ENCODE measurements at places on chromosomes 4 and X.

GRCh38 chrX:9033179-9033578, 748 bp downstream of the FAM9B start:
- no peak for DNase-seq

- no peak for DNase-seq
Measured at GRCh38 chrX:25049357-25049756, 33.6 kb upstream of the ARX start.

DNA sequence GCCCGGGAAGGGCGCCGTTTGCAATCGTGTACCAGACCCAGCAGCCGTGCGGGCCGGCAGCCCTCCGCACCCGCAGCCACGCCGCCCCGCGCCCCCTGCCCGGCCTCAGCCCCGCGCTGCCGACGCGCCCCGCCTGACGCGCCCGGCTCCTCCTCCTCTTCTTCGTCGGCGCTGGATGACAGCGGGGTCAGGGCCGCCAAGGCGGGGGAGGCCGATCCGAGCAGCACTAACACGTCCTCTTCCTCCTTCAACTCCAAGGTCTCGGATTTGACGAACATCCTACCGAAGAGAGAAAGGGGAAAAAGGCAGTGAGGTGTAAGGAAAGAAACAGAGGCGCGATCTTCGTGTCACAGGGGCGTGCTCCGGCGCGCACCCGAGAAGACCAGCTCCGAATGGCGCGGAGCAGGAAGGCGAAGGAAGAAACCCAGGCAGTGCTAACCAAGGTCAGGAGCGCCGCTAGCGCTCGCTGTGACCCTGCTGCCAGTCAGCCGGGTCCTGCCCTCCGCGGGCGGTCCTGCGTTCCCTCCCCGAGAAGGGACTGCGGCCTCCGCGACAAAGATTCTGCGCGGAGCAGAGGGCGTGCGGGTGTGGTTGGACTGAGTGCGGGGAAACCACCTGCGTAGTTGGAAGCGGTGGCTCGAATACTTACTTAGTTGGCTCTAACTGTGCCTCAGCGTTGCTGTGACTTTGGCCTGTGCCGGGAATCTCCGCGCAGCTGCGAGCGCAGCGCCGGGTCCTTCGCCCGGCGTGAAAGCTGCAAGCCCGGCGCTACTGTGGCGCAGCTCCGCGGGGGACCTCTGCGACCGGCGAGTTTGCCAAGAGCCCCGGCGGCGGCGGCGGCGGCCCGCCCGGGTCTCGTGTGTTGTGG, 548 bp downstream of the NEUROG2 start:
- peak; percentile 68 for DNase-seq

- DNase-seq: no peak
Measured at GRCh38 chr4:2433609-2434350, 15.0 kb downstream of the CFAP99 start.

GRCh38 chrX:121014826-121015225, 29.3 kb upstream of the CT47A1 start:
- DNase-seq: no peak

DNA sequence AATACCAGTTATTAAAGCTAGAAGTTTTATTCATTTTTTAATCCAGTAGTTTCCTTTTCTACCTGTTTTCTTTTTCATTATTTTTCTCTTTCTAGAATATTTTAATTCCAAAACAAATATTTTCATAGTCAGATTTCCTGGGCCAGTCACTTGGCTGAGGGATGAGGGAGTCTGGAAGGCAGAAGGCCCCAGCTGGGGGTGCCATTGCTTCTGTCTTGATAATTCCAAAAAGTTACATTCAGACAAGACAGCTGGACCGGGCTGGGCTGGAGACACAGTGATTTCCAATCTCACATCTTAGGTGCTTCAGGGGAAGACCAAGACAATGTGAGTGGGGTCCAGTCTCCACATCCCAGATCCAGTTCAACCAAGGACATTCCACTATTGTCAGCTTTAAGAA, 263.5 kb downstream of the TMA16 start:
- no peak for DNase-seq

DNA sequence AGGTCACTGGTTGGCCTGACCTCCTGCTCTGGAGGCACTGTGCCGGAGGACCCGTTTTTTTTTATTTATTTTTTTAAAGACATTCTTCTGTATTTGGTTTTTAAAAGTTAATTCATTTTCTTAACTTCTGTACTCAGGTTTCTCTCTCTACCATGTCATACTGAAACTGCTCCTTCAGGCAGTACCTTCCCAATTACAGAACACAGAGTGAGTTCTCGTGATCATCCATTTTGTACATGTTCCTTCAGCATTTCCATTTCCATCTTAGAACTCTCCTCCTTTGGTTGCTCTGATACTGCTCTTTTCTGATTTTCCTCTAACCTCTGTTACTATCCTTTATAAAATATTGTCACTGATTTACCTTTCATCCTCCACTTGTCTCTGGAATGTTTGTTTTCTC, 17.9 kb downstream of the UBE2K start:
- DNase-seq: no peak

GRCh38 chrX:13298836-13299235, 21.0 kb downstream of the ATXN3L start:
- DNase-seq: no peak

DNA sequence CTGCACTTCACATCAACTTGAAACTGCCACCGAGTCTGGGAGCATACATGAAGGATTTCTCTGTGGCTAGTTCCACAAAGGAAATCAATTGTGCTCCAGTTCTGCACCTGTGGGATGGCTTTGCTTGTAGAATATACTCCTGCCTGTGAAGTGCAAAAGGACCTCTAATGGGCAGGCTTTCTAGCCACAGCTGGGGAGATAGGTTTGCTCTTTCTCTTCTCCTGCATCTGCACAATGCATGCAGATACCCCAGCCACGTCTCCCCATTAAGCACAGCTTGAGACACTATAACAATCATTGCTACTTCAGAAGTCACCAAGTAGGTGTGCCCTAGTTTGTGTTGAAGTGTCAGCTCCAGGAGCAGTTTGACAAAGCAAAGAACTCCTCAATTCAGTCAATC, 364.6 kb downstream of the ZIC3 start:
- no peak for DNase-seq

GRCh38 chrX:427812-428725, 41.4 kb upstream of the PPP2R3B start:
- DNase-seq: peak; percentile 13

- no peak for DNase-seq
Measured at GRCh38 chrX:13212191-13212651, 107.6 kb downstream of the ATXN3L start.

GRCh38 chr4:153156263-153156662, 48.0 kb upstream of the TRIM2 start:
- no peak for DNase-seq

DNA sequence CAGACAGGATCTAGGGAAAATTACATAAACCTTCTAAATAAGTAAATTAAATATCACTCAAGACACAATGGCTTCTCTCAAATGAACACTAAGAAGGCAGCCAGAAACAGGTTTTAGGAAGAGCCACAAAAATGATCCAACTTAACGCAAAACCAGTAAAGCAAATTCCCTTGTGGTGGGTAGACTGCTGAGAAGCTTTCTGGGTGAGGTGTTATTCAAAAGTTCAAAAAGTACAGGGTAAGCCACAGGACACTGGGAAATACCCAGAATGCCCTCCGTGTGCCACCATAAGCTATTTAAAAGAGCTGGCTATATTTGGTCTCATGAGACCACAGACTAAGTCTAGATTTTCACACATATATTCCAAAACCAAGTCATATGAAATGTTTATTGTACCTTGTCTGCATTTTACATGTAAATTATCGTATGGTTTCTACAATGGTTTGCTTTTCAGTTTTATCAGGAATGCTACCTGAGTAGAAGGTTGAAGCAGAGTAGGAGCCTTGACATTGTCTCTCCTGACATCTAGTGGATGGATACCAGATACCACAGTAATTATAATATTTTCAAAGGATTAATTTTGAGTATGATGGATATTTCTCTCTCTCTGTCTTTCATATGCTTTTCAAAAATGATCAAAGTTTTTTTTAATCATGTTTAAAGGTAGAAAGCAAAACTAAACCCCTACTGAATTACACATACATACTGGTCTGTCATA, 109.3 kb upstream of the KLHL13 start:
- peak; percentile 4 for DNase-seq

DNA sequence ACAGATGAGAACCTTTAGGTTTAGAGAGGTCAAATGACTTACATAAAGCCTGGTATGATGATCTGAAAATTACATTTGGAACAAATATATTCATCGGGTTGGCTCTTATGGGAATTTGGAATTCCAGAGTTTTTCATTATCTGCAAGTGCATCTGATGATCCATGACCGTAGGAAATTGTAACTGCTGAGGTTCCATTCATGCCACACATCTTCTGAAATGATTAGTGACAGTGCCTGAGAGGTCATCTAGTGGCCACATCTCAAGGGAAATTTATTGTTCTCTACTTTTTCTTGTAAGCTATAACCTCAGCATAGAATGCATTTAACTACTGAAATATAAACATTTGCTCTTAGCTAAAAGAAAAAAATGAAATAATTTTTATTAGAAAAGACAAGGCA, 105.8 kb upstream of the NWD2 start:
- no peak for DNase-seq

DNA sequence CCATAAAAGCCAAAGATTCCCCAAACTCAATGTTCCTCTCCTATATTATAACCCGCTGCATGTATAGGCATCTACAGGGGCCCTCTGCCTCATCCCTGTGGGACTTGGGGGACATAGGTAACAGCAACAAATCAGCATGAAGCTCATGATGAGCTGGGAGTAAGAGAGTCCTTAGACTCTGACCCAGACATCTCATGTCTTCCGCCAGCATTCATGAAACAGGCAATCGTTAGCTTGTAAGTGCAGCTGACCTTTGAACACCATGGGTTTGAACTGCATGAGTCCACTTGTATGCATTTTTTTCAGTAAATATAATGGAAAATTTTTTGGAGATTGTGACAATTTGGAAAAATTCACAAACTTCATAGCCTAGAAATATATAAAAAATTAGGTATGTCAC, 10.4 kb upstream of the SCOC start:
- no peak for DNase-seq

DNA sequence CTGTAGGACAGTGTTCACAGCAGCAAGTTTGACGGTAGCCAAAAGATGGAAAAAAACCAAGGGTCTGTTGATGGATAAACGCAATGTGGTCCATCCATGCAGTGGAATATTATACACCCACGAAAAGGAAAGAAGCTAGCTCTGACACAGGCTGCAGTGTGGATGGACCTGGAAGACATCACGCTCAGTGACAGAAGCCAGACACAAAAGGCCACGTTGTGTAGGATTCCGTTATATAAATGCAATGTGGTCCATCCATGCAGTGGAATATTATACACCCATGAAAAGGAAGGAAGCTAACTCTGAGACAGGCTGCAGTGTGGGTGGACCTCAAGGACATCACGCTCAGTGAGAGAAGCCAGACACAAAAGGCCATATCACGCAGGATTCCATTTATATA, 105.5 kb upstream of the SHOX start:
- DNase-seq: no peak

DNA sequence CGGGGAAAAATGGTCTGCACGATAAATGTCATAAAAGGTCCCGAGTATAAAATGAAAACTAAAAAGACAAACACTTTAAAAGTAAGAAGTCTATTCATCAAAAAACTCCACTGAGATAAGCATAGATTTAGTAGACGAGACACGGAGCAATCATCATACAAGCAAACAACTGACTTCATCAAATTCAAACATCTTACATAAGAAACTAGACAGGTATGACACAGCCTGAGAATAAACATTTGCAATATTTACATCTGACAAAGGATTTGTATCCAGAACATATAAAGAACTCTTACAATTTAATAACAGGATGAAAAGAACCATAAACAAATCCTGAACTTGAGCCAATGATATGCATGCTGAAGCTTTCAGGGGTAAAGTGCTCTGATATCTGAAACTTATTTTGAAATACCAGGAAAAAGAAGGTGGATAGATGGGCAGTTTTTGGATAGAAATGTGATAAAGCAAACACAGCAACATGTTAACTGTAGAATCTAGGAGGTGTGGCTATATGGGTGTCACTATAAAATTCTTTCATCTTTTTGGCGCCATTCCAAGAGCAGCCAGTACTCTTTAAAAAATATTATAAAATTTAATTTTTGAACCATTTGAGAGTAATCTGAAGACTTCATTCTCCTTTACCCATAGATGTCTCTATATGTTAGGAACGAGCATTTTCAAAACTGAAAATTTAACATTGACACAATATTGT, 12.0 kb downstream of the MPP1 start:
- no peak for DNase-seq

GRCh38 chr4:56683455-56683854, 2.4 kb upstream of the HOPX start:
- no peak for DNase-seq

DNA sequence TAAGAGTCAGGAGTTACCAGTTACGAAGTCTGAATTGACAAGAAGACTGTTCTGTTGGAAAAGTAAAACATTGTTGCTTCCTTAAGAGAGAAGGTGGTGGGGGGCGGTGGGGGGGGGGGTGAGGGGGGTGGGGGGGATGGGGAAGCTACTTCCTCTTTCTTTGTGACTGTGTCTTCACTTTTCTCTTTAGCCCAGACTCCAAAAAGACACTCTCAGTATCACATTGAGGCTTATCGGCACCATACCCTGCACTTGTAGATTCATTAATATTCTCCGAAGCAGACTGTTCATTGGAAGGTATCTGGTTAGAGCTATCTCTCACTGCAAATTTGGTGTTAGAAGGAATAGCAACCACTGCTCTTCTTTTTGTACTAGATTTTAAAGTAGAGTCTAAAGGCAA, 94.5 kb upstream of the IL13RA1 start:
- no peak for DNase-seq

GRCh38 chr4:53688186-53688790, 97.0 kb upstream of the LNX1 start:
- no peak for DNase-seq

- no peak for DNase-seq
Measured at GRCh38 chr4:187883049-187883448, 112.5 kb upstream of the ZFP42 start.

DNA sequence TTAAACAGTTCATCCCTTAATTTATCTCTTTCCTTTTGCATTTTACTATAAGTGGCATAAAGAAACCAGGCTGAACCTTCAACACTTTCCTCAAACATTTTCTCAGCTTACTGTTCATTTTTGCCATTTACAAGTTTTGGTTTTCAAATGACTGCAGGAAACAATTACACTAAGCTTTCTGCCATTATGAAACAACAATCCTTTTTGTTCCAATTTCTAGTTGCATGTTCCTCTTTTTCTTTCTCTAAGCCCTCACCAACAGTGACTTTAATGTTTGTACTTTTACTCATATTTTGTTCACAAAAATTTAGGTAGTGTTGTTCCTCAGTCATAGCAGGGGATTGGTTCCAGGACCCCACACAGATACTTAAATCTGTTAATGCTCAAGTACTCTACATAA, 1526.1 kb downstream of the STIM2 start:
- no peak for DNase-seq

DNA sequence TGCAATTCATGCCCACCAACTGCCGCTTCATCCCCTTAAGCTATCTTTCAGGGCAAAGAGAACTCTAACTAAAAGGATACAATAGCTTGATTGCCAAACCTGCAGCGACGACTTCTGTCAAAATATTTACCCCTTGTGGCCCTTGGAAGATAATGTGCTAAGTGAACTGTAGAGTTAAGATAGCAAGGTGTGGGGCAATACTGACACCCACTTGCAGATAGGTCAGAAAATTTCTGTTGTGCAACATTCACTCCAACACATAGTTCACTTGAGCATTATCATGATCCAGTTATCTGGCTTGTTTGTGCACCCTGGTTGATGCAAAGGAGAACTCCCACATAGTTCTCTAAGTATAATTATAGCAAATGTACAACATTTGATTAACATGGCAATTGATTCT, 55.6 kb downstream of the RHOXF2B start:
- no peak for DNase-seq
